ENCODE measurements at places on chromosomes 7 and 10.

GRCh38 chr7:155864271-155864985 is 52.2 kb upstream of the SHH start:
- DNase-seq, result no peak

GRCh38 chr7:95209276-95209675 is 115.1 kb downstream of the PON1 start:
- DNase-seq, result no peak

- DNase-seq, result no peak
Measured at GRCh38 chr7:140595468-140596092, 45.0 kb downstream of the DENND2A start.

DNA sequence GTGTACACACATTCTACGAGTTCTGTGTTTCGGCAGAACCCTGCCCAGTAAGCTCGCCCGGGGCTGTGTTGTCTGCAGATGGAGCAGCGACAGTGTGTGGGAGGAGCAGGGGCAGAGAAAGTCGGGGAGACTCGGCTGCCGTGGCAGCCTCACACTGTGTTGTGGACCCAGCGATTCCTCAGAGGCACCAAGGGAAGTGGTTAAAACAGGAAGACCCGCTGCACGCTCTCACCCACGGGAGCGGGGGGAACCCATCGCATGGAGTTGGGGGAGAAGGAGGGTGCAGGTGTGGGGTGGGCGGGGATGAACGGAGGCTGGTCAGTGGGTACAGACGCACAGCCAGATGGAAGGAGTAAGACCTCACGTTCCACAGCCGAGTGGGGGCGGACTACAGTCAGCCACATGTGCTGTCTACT is 250.2 kb downstream of the ELFN1 start:
- no peak for DNase-seq
